Activated naive CD4-positive, alpha-beta T cell treated with anti-CD3 and anti-CD28 coated beads for 36 hours (primary cell): ENCODE measurements at places on chromosomes 5 and 9.

- peak; percentile 82 for DNase-seq
These were observed 232.5 kb downstream of the ARHGAP26 start for GRCh38 chr5:143002459-143003327.

GRCh38 chr9:123537809-123538208, 181.8 kb downstream of the CRB2 start:
- DNase-seq, result no peak

- DNase-seq, result no peak
These were observed 613.0 kb upstream of the WWC1 start for GRCh38 chr5:167678481-167678880.

DNA sequence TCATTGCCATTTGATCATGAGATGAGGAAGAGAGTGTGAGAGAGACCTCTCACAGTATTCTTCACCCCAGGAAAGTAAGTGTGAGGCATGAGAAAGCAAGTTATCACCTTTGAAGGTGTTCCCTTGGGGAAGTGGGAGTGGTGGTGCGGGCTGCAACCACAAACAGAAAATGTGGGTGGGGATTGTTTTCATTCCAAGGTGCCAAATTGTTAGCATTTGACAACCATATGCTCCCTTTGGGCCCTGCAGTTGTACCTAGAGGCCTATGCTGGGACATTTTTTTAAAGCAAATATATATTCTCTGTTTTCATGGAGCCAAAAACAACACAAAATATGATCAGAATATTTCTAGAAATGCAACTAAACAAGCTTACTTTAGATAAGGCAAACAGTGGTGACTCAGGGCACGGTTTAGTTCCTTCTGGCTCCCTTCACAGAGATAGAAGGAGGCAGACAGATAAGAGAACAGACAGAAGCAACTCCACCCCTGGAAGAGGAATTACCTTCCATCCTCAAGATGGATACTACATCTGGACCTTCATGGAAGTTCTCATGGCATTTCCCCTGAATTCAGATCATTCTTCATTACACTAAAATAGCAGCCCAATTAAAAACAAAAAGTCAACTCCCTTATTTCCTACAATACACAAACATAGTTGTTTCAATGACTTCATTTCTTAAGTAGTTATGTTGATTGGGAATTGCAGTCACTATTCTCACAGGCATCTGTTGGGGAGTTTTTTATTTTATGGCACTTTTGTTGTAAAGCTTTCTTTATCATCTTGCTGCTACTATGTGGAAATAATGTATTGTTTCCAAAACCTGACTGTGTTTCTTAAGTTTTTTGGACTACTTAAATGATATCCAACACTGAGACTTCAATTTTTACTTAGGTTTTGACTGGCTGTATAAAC, 416.6 kb downstream of the PLK2 start:
- no peak for DNase-seq

- DNase-seq, result no peak
These were observed 421.7 kb downstream of the IRX2 start for GRCh38 chr5:2329741-2330140.

DNA sequence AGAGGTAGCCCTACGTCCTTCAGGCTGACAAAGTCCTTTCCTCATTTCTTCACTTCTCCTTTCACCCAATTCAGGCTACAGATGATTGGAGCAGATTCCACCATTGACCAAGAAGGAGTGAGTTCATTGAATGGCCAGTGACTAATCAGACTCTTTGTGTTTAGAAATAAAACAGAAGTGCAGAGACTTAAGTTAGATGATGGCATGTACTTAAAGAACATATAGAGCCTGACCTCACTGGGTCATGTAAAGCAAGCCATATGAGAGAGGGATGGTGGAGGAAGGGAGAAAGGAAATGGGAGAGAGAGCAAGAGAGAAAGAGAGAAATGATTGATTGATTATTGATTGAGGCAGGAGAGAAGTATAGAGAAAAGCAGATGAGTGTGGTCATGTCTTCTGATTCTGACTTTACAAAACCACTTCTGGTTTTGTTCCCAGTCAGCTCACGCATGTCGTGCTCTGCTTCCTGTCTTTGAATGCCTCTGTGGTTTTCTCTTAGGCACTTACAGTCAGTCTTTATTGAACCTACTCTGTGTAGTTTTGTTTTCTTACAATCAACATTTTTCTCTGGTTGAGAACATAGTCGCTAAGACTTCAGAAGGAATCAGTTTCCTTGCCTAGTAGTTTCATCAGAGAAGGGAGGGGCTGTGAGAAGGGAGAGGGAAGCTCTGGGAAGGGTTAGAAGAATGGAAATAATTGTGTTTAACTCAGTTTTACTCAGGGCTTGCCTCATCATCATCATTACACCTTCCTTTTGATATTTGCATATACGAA, 149.2 kb upstream of the KLF9 start:
- DNase-seq, result peak; percentile 82

DNA sequence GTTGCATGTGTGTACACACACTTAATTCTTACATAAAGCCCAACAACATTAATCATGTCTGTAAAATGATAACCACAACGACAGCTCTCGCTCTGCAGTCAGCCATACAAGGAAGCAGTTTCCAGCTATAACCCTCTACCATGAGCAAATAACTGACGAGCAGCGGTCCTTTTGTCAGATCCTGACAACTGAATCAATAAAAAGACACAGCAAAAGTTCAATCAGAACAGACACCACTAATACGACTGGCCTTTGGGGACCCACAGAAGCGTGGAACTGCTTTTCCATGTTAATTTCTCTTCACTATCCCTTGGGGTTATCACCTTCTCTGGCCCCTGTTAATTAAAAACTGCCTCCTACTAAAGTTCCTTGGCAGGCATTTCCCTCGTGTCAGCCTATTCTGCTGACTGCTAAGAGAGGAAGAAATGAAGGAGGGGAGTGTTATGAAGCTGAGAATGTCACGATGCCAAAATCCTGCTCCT, 722.8 kb upstream of the GRAMD2B start:
- no peak for DNase-seq

- DNase-seq, result peak; percentile 9
These were observed 10.9 kb upstream of the PCDHB1 start for GRCh38 chr5:141040093-141040770.
